ENCODE measurements at places on chromosomes 5 and 9.

GRCh38 chr9:103988821-103989220 lies 105.3 kb upstream of the SMC2 start:
- no peak for ATAC-seq

DNA sequence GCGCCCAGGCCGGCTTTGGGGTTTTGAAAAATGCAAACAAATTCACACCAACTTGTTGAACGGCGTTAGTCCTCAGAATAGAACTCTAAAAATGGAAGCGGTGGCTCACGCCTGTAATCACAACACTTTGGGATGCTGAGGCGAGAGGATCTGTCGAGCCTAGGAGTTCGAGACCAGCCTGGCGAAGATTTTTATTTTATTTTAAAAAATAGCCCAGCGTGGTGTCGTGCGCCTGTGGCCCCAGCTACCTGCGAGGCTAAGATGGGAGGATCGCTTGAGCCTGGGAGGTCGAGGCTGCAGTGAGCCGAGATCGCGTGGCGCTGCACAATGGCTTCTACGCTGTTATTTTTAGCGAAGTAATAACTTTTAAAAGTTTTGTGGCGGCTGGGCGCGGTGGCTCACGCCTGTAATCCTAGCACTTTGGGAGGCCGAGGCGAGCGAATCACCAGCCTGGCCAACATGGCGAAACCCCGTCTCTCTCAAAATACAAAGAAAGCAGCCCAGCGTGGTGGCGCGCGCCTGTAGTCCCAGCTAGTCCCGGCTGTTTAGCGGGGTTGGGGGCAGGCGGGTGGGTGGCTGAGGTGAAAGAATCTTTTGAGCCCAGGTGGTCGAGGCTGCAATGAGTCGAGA lies 694 bp upstream of the PLIN2 start:
- peak; percentile 29 for ATAC-seq

DNA sequence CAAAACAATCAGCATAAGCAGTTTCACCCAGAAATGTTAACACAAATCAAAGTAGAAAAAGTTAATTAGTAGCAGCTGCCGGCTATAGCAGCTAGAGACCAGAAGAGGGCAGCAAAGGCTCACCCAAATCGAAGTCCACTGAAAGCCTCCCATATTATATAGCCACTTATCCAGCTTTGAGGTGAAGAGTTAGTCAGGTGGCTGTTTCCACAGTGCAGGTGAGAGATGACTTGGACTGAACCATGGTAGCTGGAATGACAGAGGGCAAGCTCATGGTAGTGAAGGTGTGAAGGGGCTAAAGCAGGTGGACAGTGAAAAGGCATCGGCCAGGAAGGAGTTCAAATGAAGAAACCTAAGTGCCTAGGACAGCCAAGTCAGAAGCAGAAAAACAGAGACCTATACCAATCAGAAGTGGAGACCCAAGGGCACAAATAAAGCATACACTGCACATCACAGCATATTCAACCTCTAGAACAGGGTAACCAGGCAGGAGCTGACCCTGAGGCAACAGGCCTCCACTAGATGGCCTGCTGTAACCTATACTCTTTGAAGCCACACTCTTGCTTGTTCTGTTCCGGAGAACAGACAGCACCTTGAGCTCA lies 7.2 kb upstream of the RNF38 start:
- peak; percentile 53 for ATAC-seq

DNA sequence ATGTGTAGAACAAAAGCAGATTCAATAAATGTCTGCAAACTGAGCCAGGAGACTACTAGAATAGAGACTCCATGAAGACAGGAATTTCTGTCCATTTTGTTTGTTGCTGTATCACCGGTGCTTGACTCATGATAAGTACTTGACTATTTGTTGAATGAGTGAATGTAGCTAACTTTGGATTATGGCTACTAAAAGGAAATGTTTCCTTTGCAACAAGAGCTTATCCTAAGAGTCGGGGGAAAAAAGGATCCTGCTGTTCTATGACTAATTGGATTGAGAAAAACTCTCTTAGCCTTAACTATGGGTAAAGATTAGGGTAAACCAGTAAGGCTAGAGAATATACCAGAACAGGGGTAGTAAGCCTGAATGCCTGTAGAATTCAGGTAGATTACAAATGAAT lies 3.5 kb downstream of the PAIP1 start:
- no peak for ATAC-seq

DNA sequence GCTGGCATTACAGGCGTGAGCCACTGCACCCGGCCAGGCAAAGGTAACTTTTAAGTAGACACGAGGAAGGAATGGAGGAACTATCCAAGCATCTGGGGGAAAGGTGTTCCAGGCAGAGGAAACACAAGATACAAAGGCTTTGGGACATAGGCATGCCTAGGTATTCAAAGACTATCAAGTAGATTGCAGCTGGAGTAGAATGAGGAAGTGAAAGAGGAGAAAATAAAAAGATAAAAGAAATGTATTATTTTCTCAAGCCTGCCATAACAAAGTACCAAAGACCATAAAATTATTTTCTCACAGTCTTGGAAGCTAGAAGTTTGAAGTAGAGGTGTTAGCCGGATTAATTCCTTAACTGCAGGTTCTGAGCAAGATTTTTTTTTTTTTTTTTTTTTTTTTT lies 39.9 kb upstream of the GRIN3A start:
- no peak for ATAC-seq

GRCh38 chr5:39863926-39864552 lies 439.3 kb upstream of the DAB2 start:
- ATAC-seq, result no peak

Data from gastroesophageal sphincter (tissue), 4 donors.